ENCODE measurements at places on chromosomes 12 and 14.

DNA sequence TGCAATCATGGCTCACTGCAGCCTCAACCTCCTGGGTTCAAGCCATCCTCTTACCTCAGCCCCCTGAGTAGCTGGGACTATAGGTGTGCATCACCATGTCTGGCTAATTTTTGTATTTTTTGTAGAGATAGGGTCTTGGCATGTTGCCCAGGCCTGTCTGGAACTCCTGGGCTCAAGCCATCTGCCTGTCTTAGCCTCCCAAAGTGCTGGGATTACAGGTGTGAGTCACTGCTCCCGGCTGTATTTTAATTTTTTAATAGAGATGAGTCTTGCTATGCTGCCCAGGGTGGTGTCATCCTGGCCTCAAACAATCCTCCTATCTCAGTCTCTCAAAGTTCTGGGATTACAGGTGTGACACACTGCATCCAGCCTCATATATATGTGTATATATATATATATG is 31.7 kb upstream of the GPRC5A start:
- no peak overlapping the region for H3K4me3 ChIP-seq
- peaks cover 9% of the 10 kb centered on the region for H3K36me3 ChIP-seq
- no peak overlapping the region for H3K27ac ChIP-seq
- H3K4me1 ChIP-seq, result peaks cover 2% of the 10 kb centered on the region

GRCh38 chr12:50016501-50017475 is 8.5 kb downstream of the RACGAP1 start:
- no peaks in the 10 kb centered on the region for H3K27me3 ChIP-seq
- H3K4me3 ChIP-seq, result no peak overlapping the region
- DNase-seq, result no peak
- H3K4me1 ChIP-seq, result peaks cover 31% of the 10 kb centered on the region
- H3K36me3 ChIP-seq, result peaks cover 30% of the 10 kb centered on the region
- H3K27ac ChIP-seq, result no peak overlapping the region

DNA sequence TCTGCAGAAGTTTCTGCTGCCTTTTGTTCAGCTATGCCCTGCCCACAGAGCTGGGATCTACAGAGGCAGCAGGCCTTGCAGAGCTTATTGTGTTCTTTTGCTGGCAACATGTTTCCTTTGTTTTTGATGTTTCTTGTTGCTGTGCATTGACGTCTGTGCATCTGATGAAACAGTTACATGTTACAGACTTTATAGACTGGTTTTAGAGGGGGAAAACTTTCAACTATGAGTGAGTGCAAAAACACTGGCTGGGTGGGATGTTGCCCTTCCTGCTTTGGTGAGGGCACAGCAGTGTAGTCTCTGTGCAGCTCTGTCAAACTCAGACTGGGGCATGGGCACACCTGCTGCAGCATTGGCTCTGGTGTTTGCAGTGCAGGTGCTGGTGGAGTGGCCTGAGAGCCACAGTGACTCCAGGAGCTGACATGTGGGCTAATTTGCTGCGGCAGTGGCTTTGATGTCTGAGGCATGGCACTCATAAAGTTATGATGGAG is 26.9 kb downstream of the CLEC6A start:
- no peak overlapping the region for H3K27ac ChIP-seq
- H3K4me1 ChIP-seq, result no peaks in the 10 kb centered on the region
- DNase-seq, result no peak
- H3K4me3 ChIP-seq, result no peak overlapping the region

- peak; percentile 90 for DNase-seq
- H3K27me3 ChIP-seq, result peaks cover 5% of the 10 kb centered on the region
- peaks cover 24% of the 10 kb centered on the region for H3K36me3 ChIP-seq
These were observed at the start of gene AKAP5 for GRCh38 chr14:64465191-64465822. TSS of gene AKAP5 (plus strand) at chr14:64465499. CDS start at chr14:64468395, 2,896 bp downstream.

DNA sequence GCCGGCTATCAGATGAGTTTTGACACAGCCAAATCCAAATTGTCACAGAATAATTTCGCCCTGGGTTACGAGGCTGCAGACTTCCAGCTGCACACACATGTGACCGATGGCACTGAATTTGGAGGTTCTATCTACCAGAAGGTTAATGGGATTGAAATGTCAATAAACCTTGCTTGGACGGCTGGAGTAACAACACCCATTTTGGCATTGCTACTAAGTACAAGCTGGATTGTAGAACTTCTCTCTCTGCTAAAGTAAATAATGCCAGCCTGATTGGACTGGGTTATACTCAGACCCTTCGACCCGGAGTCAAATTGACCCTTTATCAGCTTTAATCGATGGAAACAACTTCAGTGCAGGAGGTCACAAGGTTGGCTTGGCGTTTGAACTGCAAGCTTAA is 100.2 kb upstream of the EVL start:
- H3K27me3 ChIP-seq, result peaks cover 46% of the 10 kb centered on the region
- no peak for DNase-seq
- peaks cover 2% of the 10 kb centered on the region for H3K36me3 ChIP-seq
- H3K27ac ChIP-seq, result no peak overlapping the region
- H3K4me1 ChIP-seq, result peaks cover 2% of the 10 kb centered on the region

GRCh38 chr14:89359477-89360222 is 57.4 kb downstream of the FOXN3 start:
- peak overlapping the region; percentile 76 for H3K27ac ChIP-seq
- peaks cover 24% of the 10 kb centered on the region for H3K36me3 ChIP-seq
- H3K4me3 ChIP-seq, result no peak overlapping the region
- H3K4me1 ChIP-seq, result peaks cover 23% of the 10 kb centered on the region
- H3K27me3 ChIP-seq, result no peaks in the 10 kb centered on the region

DNA sequence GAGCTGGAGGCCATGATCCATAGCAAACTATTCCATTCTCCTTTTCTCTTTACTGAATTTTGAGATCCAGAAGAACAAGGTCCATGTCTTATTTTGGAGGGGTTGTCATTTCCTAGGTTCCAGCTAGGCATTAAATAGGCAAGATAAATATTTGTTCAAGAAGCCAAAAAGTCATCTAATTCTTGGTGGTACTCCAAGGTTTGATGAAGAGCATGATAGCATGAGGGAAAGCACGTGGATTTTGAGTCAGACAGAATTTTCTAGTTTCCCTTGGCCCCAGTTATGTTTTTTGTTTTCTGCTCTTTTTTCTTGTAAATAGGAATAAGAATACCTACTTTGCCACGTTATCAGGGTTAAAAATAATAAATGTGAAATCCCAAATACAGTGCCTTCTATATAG is 25.5 kb upstream of the FRMD6 start:
- DNase-seq, result no peak
- peaks cover 5% of the 10 kb centered on the region for H3K27me3 ChIP-seq
- H3K4me3 ChIP-seq, result no peak overlapping the region

DNA sequence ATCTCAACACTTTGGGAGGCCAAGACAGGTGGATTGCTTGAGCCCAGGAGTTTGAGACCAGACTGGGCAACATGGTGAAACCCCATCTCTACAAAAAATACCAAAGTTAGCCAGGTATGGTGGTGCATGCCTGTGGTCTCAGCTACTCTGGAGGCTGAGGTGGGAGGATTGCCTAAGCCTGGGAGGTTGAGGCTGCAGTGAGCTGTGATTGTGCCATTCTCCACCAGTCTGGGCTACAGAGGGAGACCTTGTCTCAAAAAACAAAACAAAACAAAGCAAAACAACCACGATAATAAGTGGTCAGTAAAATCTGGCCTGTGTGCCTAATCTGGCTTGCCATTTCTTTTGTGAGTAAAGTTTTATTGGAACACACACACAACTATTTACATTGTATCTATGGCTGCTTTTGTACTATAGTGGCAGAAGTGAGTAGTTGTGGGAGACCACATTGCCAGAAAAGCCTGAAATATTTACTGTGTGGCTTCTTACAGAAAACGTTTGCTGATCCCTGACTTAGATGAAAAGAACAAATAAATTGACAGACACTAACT is 19.4 kb upstream of the KLRG1 start:
- no peaks in the 10 kb centered on the region for H3K27me3 ChIP-seq
- H3K27ac ChIP-seq, result no peak overlapping the region
- peaks cover 7% of the 10 kb centered on the region for H3K36me3 ChIP-seq
- no peak overlapping the region for H3K4me3 ChIP-seq
- no peaks in the 10 kb centered on the region for H3K4me1 ChIP-seq

DNA sequence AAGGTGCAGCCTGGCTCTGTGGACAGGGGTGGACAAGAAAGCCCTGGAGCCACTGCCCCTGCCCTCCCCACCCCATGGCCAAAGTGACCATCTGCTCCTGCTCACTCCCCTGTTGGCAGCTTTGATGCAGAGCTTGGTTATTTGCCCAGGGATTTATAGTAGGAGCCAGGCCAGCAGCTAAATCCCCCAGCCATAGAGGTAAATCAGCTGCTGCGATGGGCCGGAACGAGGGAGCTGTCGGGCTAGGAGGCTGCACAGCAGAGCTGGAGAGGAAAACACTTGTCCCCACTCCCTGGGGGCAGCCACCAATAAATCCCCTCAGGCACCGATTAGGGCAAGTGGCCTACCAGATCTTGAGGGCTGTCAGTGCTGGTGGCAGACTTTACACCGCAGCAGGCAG is 26.0 kb downstream of the SMUG1 start:
- H3K36me3 ChIP-seq, result no peaks in the 10 kb centered on the region
- no peak overlapping the region for H3K4me3 ChIP-seq
- no peak for DNase-seq

GRCh38 chr14:21099596-21099985 is 1.1 kb upstream of the ZNF219 start:
- H3K27ac ChIP-seq, result no peak overlapping the region
- peaks cover 19% of the 10 kb centered on the region for H3K27me3 ChIP-seq
- no peak for DNase-seq
- H3K4me1 ChIP-seq, result peaks cover 29% of the 10 kb centered on the region
- peak overlapping the region; percentile 84 for H3K4me3 ChIP-seq

GRCh38 chr12:9702255-9702654 is 30.6 kb downstream of the CLECL1 start:
- DNase-seq, result peak; percentile 87
- H3K4me1 ChIP-seq, result peaks cover 69% of the 10 kb centered on the region
- H3K27ac ChIP-seq, result peak overlapping the region; percentile 83
- no peaks in the 10 kb centered on the region for H3K27me3 ChIP-seq
- peaks cover 39% of the 10 kb centered on the region for H3K36me3 ChIP-seq

- DNase-seq, result peak; percentile 66
- peak overlapping the region; percentile 84 for H3K4me3 ChIP-seq
- H3K36me3 ChIP-seq, result no peaks in the 10 kb centered on the region
- peaks cover 7% of the 10 kb centered on the region for H3K4me1 ChIP-seq
- H3K27me3 ChIP-seq, result peaks cover 9% of the 10 kb centered on the region
These were observed 198.7 kb upstream of the DCN start for GRCh38 chr12:91381309-91381804.
